ENCODE measurements at places on chromosomes 3 and 15.

- DNase-seq, result no peak
These were observed 23.8 kb upstream of the OXTR start for GRCh38 chr3:8793242-8793641.

GRCh38 chr3:10444511-10444910 lies 60.9 kb downstream of the ATP2B2 start:
- no peak for DNase-seq

DNA sequence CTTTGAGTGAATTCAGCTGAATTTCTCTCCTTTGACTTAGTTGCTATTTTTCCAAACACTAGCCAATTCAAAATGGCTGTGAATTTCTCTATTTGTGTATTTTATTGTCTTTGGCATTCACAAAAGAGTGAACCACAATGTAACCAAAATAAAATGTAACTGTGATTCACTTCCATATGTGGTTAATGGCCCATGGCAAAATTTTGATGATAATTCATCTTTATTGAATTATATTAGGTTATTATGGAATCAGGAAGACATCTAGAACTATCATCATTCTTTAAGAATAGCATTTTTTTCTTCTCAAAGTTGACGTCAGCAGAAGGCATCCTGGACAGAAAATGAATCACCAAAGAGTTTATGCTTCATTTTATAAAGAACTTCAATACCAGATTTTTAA lies 705.3 kb upstream of the NAALADL2 start:
- DNase-seq, result no peak

- DNase-seq, result no peak
These were observed 4.6 kb downstream of the LSG1 start for GRCh38 chr3:194667363-194667762.
